ENCODE measurements at places on chromosomes 5 and 9.

- no peak for DNase-seq
These were observed 66.0 kb upstream of the KLF9 start for GRCh38 chr9:70480405-70480980.

DNA sequence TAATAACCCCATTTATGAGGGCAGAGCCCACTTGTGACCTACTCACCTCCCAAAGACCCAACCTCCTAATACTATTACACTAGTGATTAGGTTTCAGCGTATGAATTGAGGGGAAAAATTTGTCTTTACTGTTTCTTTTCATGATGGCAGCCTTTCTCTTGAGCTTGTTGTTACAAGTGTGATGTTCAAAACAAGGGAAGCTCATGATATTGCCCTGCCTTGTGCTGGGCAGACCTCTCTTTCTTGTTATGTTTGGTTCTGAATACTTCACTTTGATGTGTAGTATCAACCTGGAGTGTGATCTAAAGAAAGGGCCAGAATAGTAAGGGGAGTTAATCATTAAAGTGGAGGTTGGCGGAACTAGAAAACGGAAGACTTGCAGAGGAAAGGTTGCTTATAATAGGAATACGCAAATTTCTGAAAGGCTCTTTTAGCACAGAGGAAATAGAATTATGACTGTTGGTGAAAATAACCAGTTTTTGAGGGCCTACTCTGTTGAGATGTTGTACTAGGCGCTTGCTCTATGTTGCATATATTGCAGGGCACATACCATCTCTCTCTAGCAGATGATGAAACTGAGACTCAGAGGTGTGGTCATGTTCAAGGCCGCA, 68.2 kb downstream of the MELK start:
- no peak for DNase-seq

- no peak for DNase-seq
These were observed 85.7 kb upstream of the NIPBL start for GRCh38 chr5:36790847-36791246.

GRCh38 chr5:128082551-128083032, 974 bp upstream of the SLC12A2 start:
- no peak for DNase-seq

- no peak for DNase-seq
These were observed 232.3 kb upstream of the TBCA start for GRCh38 chr5:78008356-78008967.

DNA sequence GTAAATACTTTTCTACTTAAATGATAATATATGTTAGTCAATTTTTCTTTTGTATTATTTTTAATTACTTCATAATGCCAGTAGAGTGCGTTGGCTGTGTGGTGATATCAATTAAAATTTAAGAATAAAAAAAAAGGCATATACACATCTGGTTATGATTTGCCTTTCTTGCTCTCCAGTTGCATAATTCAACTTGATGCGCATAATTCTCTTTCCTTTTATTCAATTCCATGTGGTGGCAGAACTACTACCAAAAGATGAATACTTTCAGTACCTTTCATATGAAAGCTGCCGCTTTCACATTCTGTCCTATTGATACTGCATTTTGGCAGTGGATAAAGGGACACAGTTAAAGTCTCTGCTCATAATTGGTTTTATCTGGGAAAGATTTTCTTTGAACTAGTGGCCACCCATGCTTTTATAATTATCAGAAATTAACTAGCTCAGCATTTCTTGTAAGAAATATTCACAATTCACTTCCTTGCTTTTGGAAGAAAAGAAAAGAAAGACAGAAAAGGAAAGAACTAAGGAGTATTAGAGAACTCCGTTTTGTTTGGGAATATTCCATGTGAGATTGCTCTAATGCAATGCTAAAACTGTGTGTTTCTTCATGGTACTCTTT, 12.3 kb upstream of the ADGRV1 start:
- no peak for DNase-seq

- DNase-seq: no peak
These were observed 309.6 kb downstream of the EPB41L4A start for GRCh38 chr5:112109331-112110007.

DNA sequence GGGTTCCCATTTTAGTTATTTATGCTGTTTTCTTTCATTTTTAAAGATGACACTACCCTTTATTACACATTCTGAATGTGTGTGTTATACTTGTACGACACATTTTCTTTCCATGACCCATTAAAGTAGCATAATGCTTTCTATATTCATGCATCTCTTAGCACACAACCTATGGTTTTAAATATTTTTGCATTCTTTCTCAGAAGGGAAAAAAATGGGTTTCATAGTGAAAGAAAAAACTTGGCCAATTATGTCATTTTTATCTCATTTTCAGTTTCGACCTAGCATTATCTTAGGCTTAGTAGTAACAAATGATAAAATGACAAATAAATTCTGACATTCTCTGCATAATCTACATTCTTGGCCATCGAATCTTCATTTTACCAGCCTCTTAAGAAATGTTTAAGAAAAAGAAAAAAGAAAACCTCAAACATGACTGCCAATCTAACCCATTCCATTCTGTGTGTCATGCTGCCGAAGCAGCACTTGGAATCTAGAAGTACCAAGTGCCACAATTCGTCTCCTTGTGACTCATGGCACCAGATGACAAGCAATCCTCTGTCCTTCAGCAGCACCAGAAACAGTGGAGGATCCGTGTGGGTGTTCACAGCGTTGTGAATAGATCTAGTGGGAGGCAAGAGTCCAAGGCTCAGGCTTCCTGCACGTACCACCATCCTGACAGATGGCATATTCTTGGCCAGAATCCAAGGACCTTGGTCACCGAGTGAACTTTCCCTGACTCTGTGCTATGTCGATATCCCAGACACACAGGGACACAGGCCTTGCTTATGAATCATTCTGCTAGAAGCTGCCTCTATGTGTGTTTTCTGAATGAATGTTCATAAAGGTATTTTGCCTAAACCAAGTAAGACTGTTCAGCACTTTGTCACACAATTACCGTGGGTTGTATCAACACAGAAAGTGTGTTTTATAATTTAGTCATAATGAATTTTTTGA, 502.7 kb downstream of the NR2F1-AS1 start:
- DNase-seq: no peak

GRCh38 chr9:22278426-22278825, 168.2 kb upstream of the DMRTA1 start:
- no peak for DNase-seq

DNA sequence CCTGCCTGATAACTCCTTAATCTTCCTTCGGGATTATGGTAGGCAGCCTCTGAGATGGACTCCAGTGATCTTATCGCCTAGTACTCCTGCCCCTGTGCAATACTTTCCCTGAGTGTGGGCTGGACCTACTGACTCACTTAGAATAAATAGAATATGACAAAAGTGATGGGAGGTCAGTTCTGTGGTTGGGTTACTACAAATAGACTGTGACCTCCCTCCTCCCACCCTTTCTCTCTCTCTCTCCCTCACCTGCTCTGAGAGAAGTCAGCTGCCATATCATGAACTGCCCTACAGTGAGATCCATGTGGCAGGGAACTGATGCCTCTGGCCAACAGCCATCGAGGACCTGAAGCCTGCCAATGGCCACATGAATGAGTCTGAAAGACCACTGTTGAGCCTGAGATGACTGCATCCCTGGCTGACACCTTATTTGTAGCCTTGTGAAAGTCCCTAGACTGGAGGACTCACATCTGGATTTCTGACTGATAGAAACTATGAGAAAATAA, 31.7 kb downstream of the NRG2 start:
- no peak for DNase-seq

DNA sequence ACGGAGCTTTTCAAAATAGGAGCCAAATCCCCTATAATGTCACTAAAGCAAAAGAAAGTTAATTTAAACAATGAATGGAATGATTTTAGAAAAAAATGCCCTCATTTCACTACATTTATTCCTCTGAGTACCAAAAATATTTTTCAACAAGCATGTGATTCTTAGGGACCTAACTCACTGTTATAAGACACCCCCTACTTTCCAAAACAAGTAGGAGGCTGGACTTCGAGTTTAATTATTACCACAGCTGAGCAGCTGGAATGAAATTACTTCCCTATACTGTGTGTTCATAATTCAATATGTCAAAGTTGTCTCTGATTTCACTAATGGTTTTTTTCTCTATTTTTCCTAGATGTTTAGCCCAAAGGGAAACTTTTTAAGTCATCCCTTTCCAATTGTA, 61.6 kb downstream of the SAXO1 start:
- DNase-seq: no peak

- DNase-seq: no peak
These were observed 105.1 kb downstream of the FBN2 start for GRCh38 chr5:128432913-128433440.

- DNase-seq: no peak
These were observed 39.1 kb upstream of the C5orf63 start for GRCh38 chr5:127112347-127112864.

- no peak for DNase-seq
These were observed 327.7 kb downstream of the CDK5RAP2 start for GRCh38 chr9:120252248-120252647.

- no peak for DNase-seq
These were observed 576.2 kb downstream of the BNC2 start for GRCh38 chr9:16294133-16294770.

DNA sequence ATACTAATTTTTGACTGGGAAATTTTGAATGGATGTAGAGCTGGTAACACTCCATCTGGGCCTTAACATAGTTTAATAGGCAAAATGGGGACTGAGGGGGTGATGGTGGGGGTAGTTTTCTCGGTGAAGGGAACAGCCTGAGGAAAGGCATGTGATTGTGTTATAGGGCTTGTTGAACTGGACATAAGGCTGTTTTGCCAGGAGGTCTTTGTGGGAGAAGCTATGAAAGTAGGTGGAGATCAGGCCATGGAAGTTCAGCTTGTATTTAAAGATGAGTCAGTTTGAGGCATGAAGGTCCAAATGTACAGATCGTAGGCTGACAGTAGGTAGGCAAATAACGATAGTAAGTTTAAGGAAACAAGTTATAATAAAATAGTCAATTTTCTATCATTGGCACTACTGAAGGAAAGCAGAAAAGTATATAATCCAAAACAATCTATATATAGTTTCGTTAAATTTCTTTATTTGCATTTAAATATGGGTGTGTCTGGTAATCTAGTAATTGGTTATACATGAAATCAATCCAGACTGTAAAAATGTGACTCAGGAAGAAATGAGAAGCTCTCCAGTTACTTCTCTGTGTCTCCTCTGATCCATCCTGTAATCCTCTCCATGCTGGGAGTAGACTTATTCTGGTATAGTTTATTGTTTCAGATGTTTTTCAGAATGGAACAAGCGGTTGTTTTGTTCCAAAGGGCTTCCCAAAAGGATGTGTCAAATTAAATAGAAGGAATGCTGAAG, 2.8 kb downstream of the CSNK1G3 start:
- DNase-seq: no peak

- no peak for DNase-seq
These were observed 2.8 kb downstream of the ADGRD2 start for GRCh38 chr9:124452841-124453585.

DNA sequence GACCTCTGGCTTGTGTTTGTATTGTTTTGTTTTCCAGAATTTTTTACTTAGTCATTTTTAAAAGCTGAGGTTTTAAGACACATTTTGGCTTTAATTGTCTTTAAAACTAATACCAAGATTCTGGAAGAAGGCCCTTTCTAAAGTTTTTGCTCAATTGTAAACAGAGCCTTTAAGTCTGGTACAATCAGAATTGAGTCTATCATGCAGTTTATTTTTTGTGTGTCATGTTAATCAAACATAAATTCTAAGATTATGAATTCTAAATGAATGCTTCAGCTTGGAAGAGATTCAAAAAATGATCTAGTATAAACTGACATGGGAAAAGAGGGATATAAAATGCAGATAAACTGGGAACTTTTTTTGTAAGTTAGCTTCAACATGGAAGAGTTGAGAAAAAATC, 882.7 kb downstream of the TLE1 start:
- no peak for DNase-seq

- no peak for DNase-seq
These were observed 512.7 kb upstream of the PAPPA start for GRCh38 chr9:115640887-115641286.

- DNase-seq: no peak
These were observed 21.7 kb downstream of the CXXC5 start for GRCh38 chr5:139669662-139670368.

DNA sequence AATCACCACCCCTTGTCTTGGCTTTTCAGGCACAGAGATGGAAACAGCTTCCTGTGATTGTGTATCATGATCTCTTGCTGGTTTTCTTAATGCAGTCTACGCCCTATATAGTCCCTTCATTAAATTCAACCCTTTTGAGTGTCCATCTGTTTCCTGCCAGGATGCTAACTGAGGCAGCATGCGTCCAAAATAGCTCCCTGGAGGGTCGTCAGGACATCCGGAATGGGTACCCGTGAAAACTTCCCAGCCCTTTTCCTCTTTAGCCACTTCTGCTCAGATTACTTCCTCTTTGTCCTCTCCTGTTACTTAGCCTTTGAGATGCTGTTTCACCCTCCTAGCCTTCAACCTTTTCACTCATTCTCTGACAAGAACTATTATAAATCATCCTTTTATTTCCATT, 79.8 kb upstream of the KLF9 start:
- no peak for DNase-seq

- no peak for DNase-seq
These were observed 18.6 kb upstream of the NKD2 start for GRCh38 chr5:989961-990530.

- DNase-seq: no peak
These were observed 78.8 kb downstream of the USP20 start for GRCh38 chr9:129914051-129914450.

DNA sequence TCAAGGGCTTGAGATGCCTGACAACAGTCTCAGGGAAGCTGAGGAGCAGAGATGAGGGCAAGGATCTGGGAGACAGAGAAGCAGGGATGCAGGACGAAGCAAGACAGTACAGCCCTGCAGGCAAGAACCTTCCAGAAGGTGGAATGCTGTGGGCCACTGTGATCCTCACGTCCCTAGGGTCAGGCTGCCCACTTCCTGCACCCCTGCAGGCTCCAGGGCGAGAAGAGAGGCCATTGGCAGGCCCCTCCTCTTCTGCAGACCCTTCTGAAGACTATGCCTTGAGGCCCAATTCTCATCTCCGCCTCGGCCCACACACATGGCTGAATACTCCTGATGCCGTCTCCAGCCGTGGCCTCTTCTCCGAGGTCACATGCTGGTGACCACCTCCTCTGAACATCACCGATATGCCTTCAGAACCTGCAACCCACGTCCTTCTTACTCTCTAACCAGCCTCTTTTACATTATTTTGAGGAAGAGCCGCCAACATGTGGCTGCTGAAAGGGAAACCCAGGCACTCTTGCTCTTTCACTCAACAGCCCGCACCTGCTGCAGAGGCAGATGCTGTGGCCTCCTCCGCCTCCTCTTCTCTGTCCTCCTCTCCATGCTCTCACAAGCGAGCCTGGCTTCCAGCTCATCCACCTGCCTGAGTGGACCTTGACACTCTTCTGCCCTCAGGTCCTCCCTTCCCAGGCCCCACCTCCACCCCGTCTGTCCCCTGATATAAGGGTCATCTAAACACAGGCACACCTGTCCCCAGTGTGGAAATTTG, 181.5 kb downstream of the IRX2 start:
- no peak for DNase-seq

Data from activated CD4-positive, alpha-beta T cell treated with anti-CD3 and anti-CD28 coated beads for 4 hours (primary cell).